ENCODE measurements at places on chromosomes 3 and 15.

DNA sequence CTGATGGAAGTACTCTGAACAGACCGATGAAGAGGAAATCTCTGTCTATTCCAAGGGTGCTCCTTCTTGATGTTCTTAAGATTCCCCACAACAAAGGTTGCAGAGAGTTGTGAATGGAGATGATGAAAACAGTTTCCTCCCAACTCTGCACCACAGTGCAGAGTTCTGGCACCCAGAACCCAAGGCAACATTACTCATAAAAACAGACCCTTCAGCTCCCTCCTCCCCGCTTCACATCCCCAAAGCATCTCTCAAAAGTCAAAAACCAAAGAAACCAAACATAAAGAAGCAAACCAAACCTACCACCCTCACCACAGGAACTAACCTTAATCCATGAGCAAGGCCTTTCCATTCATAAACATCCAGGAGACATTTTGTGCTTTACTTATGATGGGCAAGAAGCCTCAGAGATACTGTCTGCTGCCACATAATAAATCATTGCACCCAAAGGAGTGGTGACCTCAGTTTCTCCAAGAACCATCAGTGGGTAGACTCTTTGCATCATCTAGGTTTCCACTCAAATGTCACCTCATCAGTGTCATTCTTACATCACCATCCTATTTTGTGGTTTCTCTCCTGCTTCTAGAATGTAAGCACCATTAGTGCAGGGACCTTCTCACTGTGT lies 13.2 kb downstream of the PCOLCE2 start:
- no peak for DNase-seq

GRCh38 chr3:127827808-127828207 lies 5.5 kb upstream of the MGLL start:
- no peak for DNase-seq

DNA sequence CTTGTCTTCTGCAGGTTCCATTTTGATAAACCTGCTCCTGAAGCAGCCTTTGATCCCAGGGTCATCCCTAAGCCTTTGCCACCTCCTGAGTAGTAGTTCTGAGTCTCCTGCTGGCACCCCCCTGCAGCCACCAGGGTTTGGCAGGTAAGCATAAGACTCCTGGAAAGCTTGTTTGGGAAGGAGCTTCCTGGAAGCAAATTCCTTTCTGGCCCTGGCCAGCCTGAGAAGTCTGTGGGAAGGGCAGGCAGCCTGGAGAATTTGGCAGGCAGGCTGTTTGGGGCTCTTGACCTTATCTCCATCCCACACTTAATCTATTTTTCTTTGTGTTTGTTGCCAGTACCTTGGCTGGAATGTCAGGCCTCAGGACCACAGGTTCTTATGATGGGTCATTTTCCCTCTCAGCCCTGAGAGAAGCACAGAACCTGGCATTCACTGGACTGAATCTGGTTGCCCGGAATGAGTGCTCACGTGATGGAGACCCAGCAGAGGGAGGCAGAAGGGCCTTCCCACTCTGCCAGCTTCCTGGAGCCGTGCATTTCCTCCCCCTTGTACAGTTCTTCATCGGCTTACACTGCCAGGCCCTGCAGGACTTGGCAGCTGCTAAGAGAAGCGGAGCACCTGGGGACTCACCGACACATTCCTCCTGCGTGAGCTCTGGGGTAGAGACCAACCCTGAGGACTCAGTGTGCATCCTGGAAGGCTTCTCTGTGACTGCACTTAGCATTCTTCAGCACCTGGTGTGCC lies 13.4 kb downstream of the ATRIP start:
- DNase-seq, result peak; percentile 94

GRCh38 chr3:43629257-43629656 lies 7.4 kb upstream of the ANO10 start:
- no peak for DNase-seq

GRCh38 chr15:74727727-74728126 lies 2.4 kb upstream of the CYP1A1 start:
- peak; percentile 8 for DNase-seq

- DNase-seq, result no peak
Observed at GRCh38 chr15:57758560-57758959, 52.0 kb downstream of the POLR2M start.

DNA sequence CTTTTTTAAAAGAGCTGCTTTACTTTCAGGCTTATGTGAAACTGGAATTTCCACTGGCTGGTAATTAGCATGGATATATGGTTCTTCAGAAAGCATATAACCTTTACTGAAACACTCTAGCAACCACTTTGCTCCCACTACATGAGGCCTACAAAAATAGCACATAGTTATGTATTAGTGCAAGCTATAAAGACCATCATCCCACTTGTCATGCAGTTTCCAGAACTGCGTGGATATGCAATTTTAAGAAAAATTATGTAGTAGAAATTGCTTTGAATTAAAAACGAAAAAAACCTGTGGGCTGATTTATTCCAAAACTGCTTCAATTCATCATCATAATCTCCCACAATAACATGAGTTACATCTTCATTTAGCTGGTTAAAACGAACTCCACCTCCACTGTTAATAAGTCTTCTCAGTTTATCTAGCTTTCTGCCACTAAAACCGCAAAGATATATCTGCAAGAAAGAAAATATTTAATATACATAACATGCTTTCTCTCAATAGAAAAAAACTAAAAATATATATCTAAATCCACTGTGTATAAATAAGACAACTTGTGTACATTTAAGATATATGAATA lies 12.2 kb downstream of the TOPBP1 start:
- DNase-seq, result no peak

- DNase-seq, result no peak
Observed at GRCh38 chr3:29406291-29406832, 125.5 kb downstream of the RBMS3 start.

GRCh38 chr15:51908316-51908715 lies 63.3 kb downstream of the LEO1 start:
- DNase-seq, result no peak

GRCh38 chr15:69127306-69127705 lies 33.1 kb upstream of the GLCE start:
- no peak for DNase-seq
